ENCODE measurements at places on chromosomes 2 and 18.

GRCh38 chr2:134558208-134558830 lies 160.5 kb downstream of the TMEM163 start:
- peaks cover 9% of the 10 kb centered on the region for H3K4me1 ChIP-seq
- no peak for DNase-seq
- no peaks in the 10 kb centered on the region for H3K27me3 ChIP-seq
- no peak overlapping the region for H3K4me3 ChIP-seq
- H3K27ac ChIP-seq = no peak overlapping the region
- no peaks in the 10 kb centered on the region for H3K36me3 ChIP-seq

GRCh38 chr2:85976106-85976920 lies 87.5 kb upstream of the ST3GAL5 start:
- no peak overlapping the region for H3K27ac ChIP-seq
- H3K36me3 ChIP-seq = peaks cover 3% of the 10 kb centered on the region
- H3K27me3 ChIP-seq = no peaks in the 10 kb centered on the region
- DNase-seq = no peak

- no peak overlapping the region for H3K4me3 ChIP-seq
- no peak overlapping the region for H3K27ac ChIP-seq
- peaks cover 14% of the 10 kb centered on the region for H3K27me3 ChIP-seq
- no peaks in the 10 kb centered on the region for H3K4me1 ChIP-seq
- no peak for DNase-seq
Observed at GRCh38 chr2:236717729-236718128, 148.1 kb downstream of the ACKR3 start.

GRCh38 chr2:213015387-213016165 lies 135.8 kb downstream of the IKZF2 start:
- H3K4me1 ChIP-seq = peaks cover 17% of the 10 kb centered on the region
- H3K36me3 ChIP-seq = no peaks in the 10 kb centered on the region
- no peak for DNase-seq
- H3K27ac ChIP-seq = no peak overlapping the region

DNA sequence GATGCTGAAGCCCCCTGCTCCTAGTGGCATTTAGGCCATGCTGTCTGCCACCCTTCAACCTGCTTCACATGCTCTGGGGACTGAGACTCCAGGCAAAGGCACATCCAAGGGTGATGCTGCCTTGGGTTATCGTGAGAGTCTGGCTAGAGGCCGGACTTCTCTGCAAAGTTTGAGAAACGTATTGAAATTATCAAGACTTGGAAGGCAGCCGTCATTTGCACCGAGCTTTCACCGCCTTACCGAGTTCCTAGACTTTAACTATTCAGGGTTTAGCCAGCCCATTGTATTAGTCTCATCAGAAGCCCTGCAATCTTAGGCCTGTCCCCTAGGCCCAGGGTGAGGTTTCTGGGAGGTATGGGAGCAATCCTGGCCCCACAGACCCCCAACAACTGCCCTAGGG lies 34.0 kb downstream of the RDH14 start:
- no peak overlapping the region for H3K27ac ChIP-seq
- no peak overlapping the region for H3K4me3 ChIP-seq
- no peak for DNase-seq
- no peaks in the 10 kb centered on the region for H3K4me1 ChIP-seq
- peaks cover 4% of the 10 kb centered on the region for H3K27me3 ChIP-seq

GRCh38 chr2:154507186-154507585 lies 191.3 kb upstream of the KCNJ3 start:
- H3K36me3 ChIP-seq = no peaks in the 10 kb centered on the region
- DNase-seq = no peak
- no peaks in the 10 kb centered on the region for H3K4me1 ChIP-seq
- H3K27me3 ChIP-seq = no peaks in the 10 kb centered on the region
- no peak overlapping the region for H3K27ac ChIP-seq

DNA sequence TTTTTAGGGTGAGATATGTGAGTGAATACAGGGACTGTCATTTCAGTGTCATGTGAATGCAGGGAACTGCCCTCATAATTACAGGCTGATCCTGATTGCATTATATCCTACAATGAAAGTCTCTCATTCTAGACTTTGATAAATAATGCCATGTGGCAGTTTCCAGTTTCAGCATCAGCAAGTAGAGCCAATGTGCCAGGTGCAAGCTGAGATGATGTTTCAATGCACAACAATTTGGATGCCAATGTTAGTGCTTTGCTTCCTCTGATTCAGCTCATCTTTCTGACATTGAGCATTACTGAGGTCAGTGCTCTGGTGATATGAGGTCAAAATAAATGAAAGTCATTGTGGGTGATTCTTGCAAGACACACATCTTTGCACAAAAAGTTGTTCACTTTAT lies 63.7 kb upstream of the TFPI start:
- H3K27ac ChIP-seq = no peak overlapping the region
- no peaks in the 10 kb centered on the region for H3K4me1 ChIP-seq
- H3K36me3 ChIP-seq = no peaks in the 10 kb centered on the region
- H3K27me3 ChIP-seq = no peaks in the 10 kb centered on the region

DNA sequence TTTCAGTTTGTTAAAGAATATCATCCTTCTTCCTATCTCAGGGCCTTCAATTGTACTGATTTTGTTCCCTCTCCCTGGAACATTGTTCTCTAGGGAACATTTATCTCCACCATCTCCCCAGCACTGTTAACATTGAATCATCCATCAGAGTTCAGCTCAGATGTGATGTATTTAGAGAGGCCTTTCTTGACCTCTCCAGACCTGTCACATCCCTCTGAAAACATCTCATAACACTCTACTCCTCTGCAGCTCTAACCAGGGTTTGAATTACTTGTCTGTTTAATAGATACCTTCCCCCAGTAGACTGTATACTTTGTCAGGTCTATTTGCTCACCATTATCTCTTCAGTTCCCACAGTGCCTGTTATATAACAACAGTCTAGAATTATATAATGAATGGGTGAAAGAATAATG lies 98.6 kb downstream of the GALNT1 start:
- no peak overlapping the region for H3K4me3 ChIP-seq
- no peak for DNase-seq
- peaks cover 32% of the 10 kb centered on the region for H3K36me3 ChIP-seq
- peaks cover 4% of the 10 kb centered on the region for H3K4me1 ChIP-seq

DNA sequence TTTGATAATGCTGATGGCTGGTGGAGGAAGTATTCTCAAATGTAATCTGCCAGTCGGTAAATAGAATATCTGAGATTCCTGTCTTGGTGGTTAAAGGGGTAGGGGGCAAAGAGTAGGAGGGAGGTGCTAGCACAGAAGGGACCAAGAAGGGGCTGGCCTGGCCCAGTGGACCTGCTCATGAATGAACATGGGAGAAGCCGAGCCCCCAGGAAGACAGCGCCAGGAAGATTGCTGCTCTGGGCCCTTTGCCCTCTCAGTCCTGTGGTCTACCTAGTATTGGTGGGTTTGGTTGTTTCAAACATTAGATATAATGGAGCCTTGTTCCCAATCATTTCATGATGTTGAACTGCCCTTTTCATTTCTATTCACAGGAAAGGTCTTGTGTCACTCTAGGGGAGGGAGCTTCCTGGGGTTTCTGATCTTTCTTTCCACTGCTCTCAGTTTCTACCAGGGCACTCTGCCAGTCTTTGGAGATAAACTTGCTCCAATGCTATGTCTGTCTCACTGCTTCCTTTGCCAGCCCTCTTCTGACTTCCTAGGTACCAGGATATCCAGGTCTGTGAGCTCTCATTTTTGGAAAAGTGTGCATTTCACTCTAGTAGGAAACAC lies 5.3 kb upstream of the MOCOS start:
- peaks cover 3% of the 10 kb centered on the region for H3K36me3 ChIP-seq
- H3K27me3 ChIP-seq = no peaks in the 10 kb centered on the region
- H3K4me3 ChIP-seq = no peak overlapping the region
- H3K27ac ChIP-seq = no peak overlapping the region
- DNase-seq = no peak
- H3K4me1 ChIP-seq = peaks cover 37% of the 10 kb centered on the region

- no peak for DNase-seq
- no peaks in the 10 kb centered on the region for H3K27me3 ChIP-seq
- no peak overlapping the region for H3K4me3 ChIP-seq
- H3K27ac ChIP-seq = no peak overlapping the region
- no peaks in the 10 kb centered on the region for H3K36me3 ChIP-seq
- H3K4me1 ChIP-seq = no peaks in the 10 kb centered on the region
Observed at GRCh38 chr18:67730886-67731285, 214.4 kb upstream of the DSEL start.

DNA sequence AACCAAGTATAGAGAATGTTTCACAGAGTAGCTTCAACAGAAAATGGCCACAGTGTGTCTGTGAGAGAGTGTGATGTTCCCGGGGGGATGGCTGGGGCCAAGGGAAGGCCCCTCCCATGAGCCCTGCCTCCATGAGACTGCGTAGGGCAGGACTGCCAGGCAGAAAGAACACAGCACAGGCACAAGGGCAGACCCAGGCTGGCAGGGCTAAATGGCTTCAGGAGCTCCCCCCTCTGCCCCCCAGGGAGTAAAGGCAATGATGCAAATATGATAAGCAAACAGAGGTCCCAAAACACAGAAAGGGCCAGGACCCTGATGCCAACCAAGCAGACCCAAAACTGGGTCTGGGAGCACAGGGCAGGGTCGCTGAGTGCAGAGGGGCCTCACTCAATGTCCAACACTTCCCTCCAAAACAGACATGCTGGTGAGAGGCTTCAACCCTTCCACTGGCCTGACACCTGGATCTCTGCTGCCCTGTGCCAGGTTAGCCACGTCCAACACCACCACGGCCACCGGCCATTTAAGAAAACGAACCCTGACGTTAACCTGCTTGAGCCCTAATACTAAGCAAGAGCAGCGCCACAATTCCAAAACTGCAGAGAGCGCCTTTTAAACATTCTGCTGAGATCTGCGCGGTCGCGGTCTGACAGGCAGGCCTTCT lies 90.3 kb downstream of the HDAC4 start:
- H3K4me3 ChIP-seq = no peak overlapping the region
- H3K36me3 ChIP-seq = peaks cover 13% of the 10 kb centered on the region
- no peaks in the 10 kb centered on the region for H3K27me3 ChIP-seq
- no peak overlapping the region for H3K27ac ChIP-seq

GRCh38 chr2:234626566-234627130 lies 129.8 kb upstream of the ARL4C start:
- H3K27ac ChIP-seq = no peak overlapping the region
- H3K36me3 ChIP-seq = no peaks in the 10 kb centered on the region
- DNase-seq = no peak
- peaks cover 8% of the 10 kb centered on the region for H3K27me3 ChIP-seq
- no peak overlapping the region for H3K4me3 ChIP-seq
- H3K4me1 ChIP-seq = no peaks in the 10 kb centered on the region

- H3K36me3 ChIP-seq = peaks cover 34% of the 10 kb centered on the region
- DNase-seq = no peak
- H3K4me3 ChIP-seq = no peak overlapping the region
- peaks cover 4% of the 10 kb centered on the region for H3K4me1 ChIP-seq
Observed at GRCh38 chr2:27672723-27673486, 9.2 kb downstream of the SLC4A1AP start.

- no peaks in the 10 kb centered on the region for H3K4me1 ChIP-seq
- DNase-seq = no peak
- no peak overlapping the region for H3K4me3 ChIP-seq
- no peaks in the 10 kb centered on the region for H3K36me3 ChIP-seq
- no peaks in the 10 kb centered on the region for H3K27me3 ChIP-seq
Observed at GRCh38 chr2:223416815-223417610, 185.1 kb downstream of the SCG2 start.

GRCh38 chr2:54999182-54999581 lies 51.1 kb downstream of the RTN4 start:
- no peak for DNase-seq
- H3K36me3 ChIP-seq = no peaks in the 10 kb centered on the region
- H3K4me1 ChIP-seq = peaks cover 52% of the 10 kb centered on the region
- no peaks in the 10 kb centered on the region for H3K27me3 ChIP-seq
- no peak overlapping the region for H3K4me3 ChIP-seq

- peak; percentile 3 for DNase-seq
- H3K4me1 ChIP-seq = peaks cover 21% of the 10 kb centered on the region
- H3K27ac ChIP-seq = peak overlapping the region; percentile 80
- H3K27me3 ChIP-seq = peaks cover 1% of the 10 kb centered on the region
Observed at GRCh38 chr2:101089419-101089818, 61.8 kb downstream of the TBC1D8 start.

DNA sequence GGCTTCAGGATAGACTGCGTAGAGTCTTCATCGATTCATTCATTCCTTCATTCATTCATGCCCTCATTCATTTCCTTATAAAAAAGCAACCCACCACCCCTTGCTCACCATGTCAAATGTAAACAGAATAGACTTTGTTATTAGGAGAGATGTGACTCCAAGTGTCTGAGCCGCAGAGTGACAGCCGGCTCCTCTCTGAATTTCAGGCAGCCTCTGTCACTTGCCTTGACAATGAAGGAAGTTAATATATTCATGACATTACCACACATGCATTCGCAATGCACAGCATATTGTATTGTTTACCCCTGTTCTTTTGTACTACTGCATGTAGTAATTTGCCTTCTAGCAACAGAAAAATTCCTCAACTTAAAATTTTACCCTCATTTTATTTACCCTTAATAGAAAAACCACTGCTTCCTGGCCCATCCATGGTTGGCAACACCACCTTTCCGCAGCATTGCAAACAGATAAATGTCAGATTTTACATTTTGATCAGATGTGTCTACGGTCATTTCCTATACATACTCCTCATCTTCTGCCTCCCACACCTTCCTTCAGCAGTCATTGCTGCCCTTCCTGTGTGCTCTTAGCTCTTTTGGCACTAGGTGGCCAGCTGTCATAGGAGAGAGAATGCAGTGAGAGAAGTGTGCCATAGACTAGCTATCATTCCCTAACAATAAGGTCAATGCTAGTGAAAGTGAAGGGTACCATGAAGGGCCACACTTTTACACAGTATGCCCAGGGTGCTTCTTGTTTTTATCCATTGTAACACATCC lies 1090.8 kb downstream of the BCL11A start:
- no peaks in the 10 kb centered on the region for H3K36me3 ChIP-seq
- H3K4me3 ChIP-seq = no peak overlapping the region
- peaks cover 3% of the 10 kb centered on the region for H3K4me1 ChIP-seq
- peaks cover 7% of the 10 kb centered on the region for H3K27me3 ChIP-seq
- H3K27ac ChIP-seq = no peak overlapping the region

GRCh38 chr2:157900684-157901083 lies 24.6 kb upstream of the ACVR1 start:
- H3K27me3 ChIP-seq = no peaks in the 10 kb centered on the region
- H3K36me3 ChIP-seq = peaks cover 2% of the 10 kb centered on the region
- peaks cover 32% of the 10 kb centered on the region for H3K4me1 ChIP-seq
- H3K27ac ChIP-seq = no peak overlapping the region

GRCh38 chr2:104849618-104850141 lies 4.2 kb upstream of the POU3F3 start:
- no peak for DNase-seq

DNA sequence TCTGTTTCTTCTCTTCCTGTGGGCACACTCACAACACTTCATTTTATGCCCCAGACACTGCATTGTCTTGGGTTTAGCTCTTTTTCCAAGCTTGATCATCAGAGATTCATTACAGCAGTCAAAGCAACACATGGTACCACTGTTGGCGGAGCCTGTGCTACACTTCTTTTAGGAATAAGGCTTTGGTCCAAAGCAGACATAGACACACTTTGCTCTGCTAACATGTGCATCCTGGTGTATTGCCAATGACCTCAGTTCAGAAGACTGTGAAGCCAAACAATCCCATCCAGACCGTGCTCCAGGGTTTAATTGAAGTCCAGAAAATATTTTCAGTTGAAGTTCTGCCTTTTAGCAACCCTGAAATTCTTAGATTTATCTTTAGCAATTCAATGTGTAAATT lies 354.6 kb upstream of the RAB12 start:
- DNase-seq = no peak
- H3K27ac ChIP-seq = no peak overlapping the region
- H3K4me3 ChIP-seq = no peak overlapping the region
- H3K27me3 ChIP-seq = peaks cover 2% of the 10 kb centered on the region
- H3K36me3 ChIP-seq = no peaks in the 10 kb centered on the region

All from memory B cell (primary cell).